ENCODE measurements at places on chromosomes 12 and 14. TPM values are rescaled to one million over a fixed set of nuclear protein-coding genes. Genes with fewer than 3 reads are reported as not detected.

Gene A2M
- polyA plus RNA-seq: 0.03 TPM

Gene ERG28
- 29.4 TPM for polyA plus RNA-seq

Gene DEGS2
- polyA plus RNA-seq: 1.0 TPM

DNA sequence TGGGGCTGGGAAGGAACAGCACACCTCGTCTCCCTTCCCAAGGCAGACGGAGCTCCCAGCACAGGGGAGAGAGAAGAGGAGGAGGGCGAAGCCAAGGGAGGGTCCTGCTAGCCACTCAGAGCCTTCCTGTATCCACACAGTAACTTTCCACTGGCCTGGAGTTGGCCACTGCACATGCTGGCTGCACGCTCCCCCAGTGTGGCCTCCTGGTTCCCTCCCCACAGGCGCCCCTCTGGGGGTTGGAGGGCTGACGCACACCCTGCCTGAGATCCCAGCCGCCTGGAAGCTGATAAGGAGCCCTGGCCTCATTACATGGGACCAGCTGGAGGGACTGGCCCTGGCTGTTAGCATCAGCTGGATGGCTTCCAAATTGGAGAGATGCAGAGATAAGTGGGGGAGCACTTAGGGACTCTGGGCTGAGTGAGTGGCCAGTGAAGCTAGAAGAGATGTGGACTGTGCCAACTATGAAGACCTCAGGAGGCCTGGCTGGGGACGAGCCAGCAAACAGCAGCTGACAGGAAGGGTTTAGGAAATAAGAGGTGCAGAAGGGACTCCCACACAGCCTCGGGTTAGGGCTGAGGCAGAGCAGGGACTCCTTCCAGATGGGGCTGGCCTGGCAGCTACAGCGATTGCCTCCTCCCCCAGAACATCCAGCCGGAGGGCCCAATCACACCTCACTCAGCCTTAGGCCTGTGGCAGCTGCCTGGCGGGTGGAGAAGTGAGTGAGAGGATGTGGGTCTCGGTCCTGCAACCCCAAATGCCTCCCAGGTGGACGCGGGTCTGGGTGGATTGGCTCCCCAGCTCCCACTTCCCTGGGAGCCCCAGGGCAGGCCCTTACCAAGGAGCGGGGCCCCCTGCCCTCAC, 26.3 kb upstream of the BCDIN3D start:
- no peak overlapping the region for H3K4me3 ChIP-seq
- no peak for DNase-seq
- H3K27ac ChIP-seq: no peak overlapping the region
- H3K27me3 ChIP-seq: peaks cover 4% of the 10 kb centered on the region
- no peaks in the 10 kb centered on the region for H3K4me1 ChIP-seq
- H3K36me3 ChIP-seq: no peaks in the 10 kb centered on the region

DNA sequence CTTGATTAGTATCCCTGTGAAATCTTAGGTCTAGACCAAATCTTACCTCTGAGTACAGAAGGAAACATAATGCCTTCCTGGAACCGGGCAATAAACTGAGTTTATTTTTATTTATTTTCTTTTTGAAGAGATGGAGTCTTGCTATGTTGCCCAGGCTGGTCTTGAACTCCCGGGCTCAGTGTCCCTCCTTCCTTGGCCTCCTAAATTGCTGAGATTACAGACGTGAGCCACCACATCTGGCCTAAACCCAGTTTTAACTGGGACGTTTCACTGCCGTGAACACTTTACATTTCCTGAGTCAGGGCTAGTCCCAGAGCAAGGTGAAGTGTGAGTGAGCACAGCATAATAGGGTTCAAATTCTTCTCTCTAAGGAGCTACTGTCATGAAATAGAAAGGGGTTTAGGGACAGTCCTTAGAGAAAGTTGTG, 671 bp downstream of the GUCY2C start:
- no peak overlapping the region for H3K4me3 ChIP-seq
- no peaks in the 10 kb centered on the region for H3K4me1 ChIP-seq
- DNase-seq: no peak
- H3K36me3 ChIP-seq: no peaks in the 10 kb centered on the region
- H3K27ac ChIP-seq: no peak overlapping the region

GRCh38 chr12:13851828-13852227, 129.6 kb downstream of the GRIN2B start:
- peaks cover 23% of the 10 kb centered on the region for H3K27me3 ChIP-seq
- no peak for DNase-seq
- H3K36me3 ChIP-seq: no peaks in the 10 kb centered on the region
- H3K4me1 ChIP-seq: no peaks in the 10 kb centered on the region
